ENCODE measurements at places on chromosomes 4 and X.

DNA sequence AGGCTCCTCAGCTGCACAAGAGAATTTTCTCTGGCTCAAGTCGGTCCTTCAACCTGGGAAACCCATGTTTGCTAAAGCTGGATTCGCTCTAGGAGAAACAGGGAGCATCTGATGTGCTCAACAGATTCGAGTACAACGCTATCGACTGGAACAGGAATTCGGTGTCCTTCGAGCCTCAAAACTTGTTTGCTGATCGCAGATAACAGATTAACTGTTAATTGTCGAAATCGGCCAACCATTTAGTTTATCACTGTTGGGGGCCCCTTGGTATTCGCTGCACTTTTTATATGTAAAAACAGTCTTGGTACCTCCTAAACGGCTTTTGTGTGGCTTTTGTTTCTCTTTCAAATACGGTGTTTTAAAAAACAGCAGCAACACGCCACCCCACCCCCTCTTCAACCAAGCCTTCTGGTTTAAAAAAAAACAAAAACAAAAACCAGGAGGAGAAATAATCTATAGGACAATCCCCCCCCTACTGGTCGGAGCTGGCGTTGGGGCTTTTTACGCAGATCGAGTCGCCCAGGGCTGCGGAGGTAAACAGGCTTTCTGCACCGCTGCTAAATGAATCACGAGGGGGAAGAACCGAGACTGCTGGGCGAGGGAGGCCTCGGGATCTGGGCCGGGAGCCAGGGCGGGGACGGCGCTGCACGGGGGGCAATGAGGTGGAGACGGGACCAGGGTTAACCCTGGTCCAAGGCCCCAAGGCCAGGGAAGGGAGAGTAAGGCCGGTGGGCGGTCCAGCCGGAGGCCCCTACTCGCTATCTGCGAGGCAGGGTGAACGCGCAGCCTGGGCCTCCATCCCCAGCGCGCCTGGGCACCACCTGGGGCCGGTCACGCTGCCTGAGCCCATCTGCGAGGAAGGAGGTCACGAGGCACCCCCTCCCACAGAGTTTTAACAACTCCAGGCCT is 71.7 kb upstream of the BCOR start:
- DNase-seq, result peak; percentile 83

DNA sequence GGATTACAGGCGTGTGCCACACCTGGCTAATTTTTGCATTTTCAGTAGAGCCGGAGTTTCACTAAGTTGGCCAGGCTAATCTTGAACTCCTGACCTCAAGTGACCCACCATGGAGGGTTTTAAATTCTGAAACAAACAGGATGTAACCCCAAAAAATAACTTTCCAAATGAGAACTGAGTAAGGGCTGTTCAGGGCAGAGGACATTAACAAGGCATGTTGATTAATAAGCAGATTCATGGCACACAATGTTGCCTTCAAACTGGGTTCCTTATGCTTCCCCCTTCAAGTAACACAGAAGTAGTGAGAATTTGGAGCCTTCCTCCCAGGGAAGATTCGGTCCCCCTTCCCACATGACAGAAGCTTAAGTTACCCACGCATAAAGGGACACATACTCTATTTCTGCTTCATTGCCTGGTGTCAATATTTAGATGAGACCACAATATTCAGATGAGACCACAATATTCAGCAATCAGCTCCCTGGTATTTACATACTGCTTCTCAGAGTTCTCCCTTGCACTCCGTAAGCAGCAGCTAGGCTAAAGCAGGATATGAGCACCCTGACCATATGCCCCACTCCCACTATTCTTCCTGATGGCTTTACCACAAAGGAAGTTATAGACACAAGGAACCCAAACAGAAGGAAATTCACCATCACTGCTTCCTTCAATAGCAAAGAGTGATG is 21.4 kb downstream of the GRSF1 start:
- no peak for DNase-seq

GRCh38 chr4:48134081-48134480 is at the start of gene TXK:
TXK (minus strand) TSS chr4:48134250; CDS start chr4:48134170, 80 bp downstream.
- DNase-seq, result no peak

GRCh38 chrX:132837126-132837525 is 121.3 kb downstream of the HS6ST2 start:
- DNase-seq, result no peak

DNA sequence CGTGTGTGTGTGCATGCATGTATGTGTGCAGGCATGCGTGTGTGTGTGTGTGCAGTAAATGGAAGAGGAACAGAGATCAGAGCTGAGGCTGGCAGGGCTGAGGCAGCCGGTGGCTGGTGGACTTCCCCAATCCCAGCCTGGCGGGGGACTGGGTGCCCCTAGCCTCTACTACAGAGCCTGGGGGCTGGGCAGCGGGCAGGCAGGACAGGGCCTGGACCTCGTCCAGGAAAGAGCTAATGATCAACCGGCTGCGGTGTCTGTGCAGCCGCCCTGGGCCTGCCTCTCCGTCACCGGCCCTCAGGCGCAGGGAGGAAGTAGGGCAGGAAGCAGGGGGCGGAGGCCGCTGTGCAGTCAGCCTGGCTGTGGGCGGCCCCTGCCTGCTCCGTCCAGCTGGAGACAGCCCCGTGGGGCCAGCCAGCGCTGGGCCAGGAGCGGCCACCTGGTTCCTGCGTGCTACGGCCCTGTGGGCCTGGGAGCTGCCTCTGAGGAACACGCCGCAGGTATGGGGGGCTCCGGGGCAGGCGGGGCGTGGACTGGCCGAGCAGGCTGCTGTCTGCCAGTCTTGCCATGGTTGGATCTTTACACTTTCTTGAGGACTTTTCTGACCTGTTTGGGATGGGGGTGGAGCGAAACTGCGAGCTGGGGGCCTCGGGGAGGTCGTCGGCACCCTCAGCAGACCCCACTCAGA is at the start of gene SH3TC1:
TSS of gene SH3TC1 (plus strand) at position 385 of the 688 bp plus-strand sequence. CDS start 5,905 bp downstream, outside the sequence.
- peak; percentile 94 for DNase-seq

DNA sequence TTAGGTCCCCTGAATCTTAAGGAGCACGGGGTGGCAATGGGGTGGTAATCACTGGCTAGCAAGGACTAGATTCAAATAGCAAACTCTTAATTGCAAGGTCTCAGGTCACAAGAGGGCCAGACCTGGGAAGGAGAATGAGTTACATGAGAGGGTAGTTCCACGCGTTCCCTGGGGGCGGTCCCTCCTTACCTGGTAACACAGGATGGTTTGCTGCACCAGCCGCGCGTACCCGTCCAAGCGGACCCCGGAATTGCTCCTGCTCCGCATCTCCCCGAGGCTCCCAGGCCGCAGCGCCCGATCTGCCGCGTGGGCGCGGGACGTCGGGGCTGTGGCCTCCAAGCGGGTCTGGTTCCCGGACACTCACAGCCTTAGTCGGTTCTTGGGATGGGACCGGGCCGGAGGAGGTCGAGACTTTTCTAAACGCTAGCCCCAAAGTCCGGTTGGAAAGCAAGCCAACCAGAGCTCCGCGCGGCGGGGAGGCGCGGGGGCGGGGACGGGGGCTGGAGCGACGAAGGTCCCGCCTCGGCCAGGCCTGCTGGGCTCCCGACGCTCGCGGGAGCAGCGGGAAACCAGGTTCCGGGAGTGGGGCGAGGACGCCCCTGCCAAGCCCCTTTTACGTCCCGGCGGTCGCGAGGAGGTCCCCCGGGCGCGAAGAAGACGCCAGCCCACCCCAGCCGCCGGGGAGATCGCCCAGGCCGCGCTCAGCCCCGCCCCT is at the start of gene PHKA2:
TSS of gene PHKA2 (minus strand) at position 449 of the 715 bp plus-strand sequence. CDS start at position 267, 182 bp downstream.
- peak; percentile 79 for DNase-seq

DNA sequence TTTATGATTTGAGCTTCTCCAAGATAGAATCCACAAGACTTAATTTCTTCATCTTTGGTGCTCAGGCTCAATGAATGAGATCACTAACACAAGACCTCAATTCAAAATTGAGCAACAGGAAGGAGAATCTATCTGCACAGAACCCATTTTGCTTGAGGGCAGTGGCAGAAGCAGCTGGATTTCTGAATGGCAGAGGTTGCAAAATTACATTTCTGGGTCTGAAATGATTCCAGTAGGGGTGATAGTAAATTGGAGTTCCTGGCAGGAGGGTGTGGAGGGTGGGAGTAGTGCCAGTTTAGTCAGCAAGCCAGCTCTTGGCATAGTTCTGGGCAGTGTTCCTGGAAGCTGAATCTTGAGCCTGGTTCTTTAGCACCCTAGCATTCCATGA is 281.1 kb downstream of the SLC7A11 start:
- no peak for DNase-seq

DNA sequence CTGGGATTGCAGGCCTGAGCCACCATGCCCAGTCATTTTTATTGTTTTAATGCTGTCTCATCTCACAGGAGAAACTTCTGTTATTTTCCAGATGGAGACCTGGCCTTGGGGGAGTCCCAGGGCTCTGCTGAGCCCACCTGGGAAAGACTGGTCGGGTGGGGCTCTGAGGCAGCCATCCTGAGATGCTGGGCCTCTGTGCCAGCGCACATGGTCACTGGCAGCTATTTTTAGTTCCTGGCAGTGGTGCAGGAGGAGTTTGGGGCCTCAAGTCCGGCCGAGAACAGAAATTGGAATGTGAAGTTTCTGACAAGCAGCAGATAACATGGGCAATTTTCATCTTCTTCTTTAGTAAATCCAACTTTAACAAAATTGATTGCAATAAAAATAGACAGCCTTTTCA is 44.5 kb downstream of the SORCS2 start:
- no peak for DNase-seq
